ENCODE measurements at places on chromosomes 4 and X.

DNA sequence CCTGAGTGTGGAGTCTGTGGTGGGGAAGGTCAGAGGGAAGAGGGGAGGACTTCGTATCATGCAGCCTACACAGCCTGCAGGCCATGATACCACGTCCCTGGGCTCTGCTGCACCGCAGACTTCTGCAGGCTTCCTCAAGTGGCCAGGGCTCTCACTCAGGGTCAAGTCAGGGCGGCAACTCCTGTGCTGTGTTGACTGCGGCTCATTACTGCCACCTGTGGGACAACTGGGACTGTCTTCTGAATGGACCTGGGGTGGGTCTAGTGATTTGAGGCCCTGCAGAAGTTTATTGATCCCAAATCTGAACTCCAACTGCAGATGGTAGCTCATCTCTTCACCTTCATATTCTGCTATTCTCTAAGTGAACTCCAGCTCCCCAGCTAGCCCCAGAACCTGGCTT lies 167.1 kb downstream of the NSUN7 start:
- DNase-seq: peak; percentile 16

DNA sequence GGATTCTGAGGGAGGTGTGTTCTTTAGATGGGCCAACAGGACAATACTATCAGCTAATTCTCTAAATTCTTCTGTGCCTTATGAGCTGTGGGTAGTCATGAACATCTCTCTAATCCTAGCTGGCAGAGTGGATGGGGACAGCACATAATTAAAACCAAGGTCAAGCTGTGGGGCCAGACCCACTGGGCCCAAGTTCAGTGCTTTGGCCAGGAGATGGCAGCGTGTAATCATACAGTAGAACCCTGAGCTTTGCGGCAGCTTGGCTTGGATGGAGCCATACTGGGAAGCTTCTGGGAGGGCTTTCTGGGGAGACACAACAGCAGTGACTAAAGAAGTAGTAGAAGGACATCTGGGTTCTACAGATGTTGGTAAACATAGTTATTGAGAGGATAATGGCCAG lies 140.3 kb upstream of the CXCL13 start:
- no peak for DNase-seq

DNA sequence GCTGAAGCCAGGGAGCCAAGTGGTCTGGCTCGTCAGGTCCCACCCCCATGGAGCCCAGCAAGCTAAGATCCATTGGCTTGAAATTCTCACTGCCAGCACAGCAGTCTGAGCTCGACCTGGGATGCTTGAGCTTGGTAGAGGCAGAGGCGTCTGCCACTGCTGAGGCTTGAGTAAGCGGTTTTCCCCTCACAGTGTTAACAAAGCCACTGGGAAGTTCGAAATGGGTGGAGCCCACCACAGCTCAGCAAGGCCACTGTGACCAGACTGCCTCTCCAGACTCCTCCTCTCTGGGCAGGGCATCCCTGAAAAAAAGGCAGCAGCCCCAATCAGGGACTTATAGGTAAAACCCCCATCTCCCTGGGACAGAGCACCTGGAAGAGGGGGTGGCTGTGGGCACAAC lies 353.8 kb downstream of the NAP1L3 start:
- DNase-seq: no peak

- peak; percentile 54 for DNase-seq
Measured at GRCh38 chr4:83197555-83198235, 83.2 kb upstream of the PLAC8 start.

DNA sequence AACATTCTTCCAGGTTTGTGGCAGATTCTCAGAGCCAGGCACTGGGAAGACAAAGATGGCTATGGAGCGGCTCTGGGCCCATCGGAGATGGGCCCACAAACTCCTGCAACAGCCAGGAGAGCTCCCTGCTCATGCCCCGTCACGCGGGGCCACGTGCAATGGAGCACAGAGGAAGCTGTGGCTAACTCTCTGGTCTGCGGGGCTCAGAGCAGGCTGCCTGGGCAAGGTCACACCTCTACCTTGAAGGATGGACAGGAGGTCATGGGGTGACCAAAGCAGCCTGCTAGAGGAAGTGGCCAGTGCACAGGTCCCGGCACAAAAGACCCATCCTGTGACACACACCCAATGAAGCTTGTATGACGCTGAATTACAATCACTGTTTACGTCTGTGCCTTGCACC lies 45.2 kb downstream of the C4orf50 start:
- DNase-seq: no peak

GRCh38 chr4:85298037-85298436 lies 176.9 kb upstream of the ARHGAP24 start:
- no peak for DNase-seq

- DNase-seq: no peak
Measured at GRCh38 chr4:120830204-120830603, 92.3 kb downstream of the PRDM5 start.

- no peak for DNase-seq
Measured at GRCh38 chr4:2672700-2673099, 83.4 kb downstream of the TNIP2 start.

GRCh38 chr4:70556856-70557255 lies 35.2 kb upstream of the AMBN start:
- DNase-seq: no peak

DNA sequence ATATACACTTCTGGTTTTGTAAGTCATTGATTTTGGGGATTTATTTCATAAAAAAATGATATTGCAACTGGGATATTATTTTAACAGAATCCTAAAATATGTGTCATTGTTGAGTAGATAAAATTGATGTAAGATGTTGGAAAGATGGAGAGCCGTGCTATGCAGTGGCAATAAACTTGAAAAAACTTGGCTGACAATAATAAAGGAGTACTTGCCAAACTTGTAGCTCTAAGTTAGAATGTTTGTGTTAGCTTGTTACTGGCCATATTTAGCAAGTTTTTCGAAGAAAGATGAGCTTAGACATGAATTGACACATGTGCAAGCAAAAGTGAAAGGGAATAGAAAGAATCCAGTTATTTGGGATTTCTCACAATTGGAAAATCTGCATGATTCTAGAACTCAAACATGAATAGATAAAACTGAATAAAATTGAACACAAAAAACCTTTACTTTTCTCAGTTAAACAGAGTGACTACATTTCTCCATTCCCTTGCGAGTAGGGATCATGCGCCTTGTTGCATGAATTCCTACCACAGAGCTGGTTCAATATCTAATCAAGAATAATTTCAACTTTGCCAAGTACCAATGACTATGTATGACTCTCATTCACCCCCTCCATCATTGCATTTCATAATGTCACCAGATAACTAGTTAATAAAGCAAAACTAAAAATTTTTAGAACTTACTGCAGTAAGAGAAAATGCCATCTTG lies 327.8 kb downstream of the CAMK2D start:
- DNase-seq: no peak

DNA sequence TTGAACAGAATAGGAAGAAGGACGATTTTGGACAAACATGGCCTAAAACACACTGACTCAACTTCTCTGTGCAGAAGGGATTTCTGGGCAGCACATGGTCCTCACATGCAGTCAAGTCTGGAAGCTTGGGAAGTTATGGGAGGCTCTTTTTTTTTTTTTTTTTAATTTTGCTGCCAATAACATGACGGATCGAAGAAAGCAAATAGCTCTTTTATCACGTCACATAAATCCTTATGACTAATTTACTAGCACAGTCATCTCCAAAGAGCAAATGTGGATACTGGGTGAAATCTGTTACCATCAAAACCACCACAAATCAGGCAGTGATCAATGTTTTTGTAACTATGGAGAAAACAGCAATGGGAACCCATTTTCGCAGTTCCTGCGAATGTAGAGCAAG lies 193.3 kb upstream of the FAM9B start:
- DNase-seq: no peak

DNA sequence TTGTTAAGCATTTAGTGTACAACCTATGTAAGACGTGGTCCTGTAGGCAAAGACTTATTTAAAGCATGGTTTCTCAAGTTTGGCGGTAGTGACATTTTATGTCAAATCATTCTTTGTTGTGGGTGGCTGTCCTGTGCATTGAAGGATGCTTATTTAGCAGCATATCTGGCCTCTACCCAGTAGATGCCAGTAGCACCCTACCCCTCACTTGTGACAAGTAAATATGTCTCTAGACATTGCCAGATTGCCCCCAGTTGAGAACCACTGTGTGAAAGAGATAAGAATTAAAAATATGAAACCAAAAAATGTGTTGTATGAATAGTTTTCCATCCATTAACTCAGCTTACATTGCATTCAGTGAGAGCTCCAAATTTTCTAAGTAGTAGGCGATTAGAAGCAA lies 25.5 kb downstream of the MMAA start:
- DNase-seq: no peak

GRCh38 chr4:164621886-164622521 lies 131.9 kb upstream of the SMIM31 start:
- no peak for DNase-seq

- DNase-seq: no peak
Measured at GRCh38 chrX:40031911-40032310, 65.8 kb downstream of the BCOR start.

- no peak for DNase-seq
Measured at GRCh38 chrX:45807572-45808425, 607.1 kb upstream of the DIPK2B start.

GRCh38 chr4:68250151-68250930 lies 4.8 kb upstream of the TMPRSS11B start:
- DNase-seq: no peak

GRCh38 chr4:7327341-7327885 lies 107.3 kb downstream of the PSAPL1 start:
- no peak for DNase-seq

- DNase-seq: no peak
Measured at GRCh38 chr4:186074189-186074588, 5.2 kb downstream of the TLR3 start.

DNA sequence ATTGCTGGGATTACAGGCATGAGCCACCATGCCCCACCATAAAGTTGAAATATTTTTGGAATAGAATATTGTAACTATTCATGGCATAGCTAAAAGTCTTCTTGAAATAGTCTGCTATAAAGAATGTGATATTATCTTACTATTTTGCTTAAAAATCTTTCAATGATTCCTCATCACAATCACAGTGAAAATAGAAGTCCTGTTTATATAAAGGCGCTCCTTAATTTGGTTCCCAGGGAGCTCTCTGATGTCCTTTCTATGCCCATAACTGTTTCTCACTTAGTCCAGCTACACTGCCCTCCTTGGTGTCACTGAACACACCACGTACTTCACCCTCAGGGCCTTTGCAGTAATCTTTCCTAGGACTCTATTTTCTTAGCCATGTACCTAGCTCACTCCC lies 331.7 kb upstream of the GIMD1 start:
- no peak for DNase-seq

- DNase-seq: no peak
Measured at GRCh38 chr4:100306018-100306417, 115.8 kb upstream of the DDIT4L start.

DNA sequence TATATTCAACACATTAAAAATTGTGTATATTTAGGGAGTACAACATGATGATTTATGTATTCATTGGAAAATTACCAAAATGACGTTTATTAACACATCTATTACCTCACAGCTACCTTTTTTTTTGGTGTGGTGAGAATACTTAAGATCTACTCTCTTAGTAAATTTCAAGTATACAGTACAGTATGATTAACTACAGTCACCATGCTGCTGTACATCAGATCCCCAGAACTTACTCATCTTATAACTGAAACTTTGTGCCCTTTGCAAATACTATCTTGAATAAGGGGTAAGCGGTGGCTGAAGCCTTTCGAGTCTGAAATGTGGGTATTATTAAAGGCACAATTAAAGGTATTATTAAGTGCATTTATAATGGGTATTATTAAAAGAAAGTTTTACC lies 976 bp downstream of the PHKA1 start:
- DNase-seq: no peak

DNA sequence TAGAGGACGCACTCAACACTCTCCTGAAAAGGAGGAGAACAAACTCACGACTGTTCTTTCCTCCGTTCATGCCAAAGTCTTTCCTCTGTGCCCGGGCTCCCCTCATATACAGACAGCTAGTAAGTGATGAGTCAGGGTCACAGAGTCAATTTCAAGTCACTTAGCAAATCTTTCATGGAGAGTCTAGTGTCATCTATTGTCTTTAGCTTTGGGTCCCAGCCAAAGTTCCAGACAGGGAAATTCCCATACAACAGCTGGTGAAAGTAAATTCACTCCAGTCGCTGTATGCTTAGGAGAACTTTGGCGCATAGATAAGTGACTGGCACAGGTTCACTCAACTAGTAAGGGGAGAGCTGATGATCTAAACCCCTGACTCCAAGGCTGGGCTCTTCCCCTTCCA lies 226.5 kb downstream of the MID1 start:
- DNase-seq: no peak

DNA sequence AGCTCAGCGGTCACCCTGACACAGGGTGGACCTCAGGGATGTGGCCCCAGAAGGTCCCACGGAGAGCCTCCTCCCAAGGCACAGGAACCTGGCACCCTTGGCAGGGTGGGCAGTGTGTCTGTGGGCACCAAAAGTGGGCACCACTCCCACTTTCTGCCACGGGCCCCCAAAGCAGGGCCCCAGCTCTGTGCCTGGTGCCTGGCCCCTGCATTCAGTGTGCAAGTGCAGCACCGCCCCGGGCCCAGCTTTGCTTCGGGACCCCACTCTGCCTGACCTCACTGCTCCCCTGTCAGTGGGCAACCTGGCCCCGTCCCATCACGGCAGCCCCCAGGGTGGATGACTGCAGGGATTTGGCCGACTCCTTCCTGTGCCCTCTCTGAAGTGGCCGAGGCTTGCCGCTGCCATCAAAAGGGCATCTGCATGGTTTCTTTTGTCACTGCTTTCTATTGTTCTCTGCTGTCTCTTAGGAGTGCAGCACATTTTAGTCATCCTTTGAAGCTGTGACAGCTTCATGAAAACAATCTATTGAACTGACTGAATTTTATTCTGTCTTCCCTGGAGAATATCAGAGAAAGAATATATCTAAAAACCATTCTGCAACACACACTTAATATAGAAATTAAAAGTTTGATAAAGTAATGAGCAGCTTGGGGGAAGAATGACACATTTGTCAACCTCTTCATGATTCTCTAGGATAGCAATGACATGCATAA lies 302.4 kb downstream of the FAM47B start:
- no peak for DNase-seq

- DNase-seq: no peak
Measured at GRCh38 chrX:102837847-102838246, 99.2 kb upstream of the RAB40AL start.

GRCh38 chr4:2923141-2923551 lies 40.1 kb downstream of the NOP14 start:
- no peak for DNase-seq

- DNase-seq: no peak
Measured at GRCh38 chr4:6493658-6494304, 21.4 kb upstream of the PPP2R2C start.

DNA sequence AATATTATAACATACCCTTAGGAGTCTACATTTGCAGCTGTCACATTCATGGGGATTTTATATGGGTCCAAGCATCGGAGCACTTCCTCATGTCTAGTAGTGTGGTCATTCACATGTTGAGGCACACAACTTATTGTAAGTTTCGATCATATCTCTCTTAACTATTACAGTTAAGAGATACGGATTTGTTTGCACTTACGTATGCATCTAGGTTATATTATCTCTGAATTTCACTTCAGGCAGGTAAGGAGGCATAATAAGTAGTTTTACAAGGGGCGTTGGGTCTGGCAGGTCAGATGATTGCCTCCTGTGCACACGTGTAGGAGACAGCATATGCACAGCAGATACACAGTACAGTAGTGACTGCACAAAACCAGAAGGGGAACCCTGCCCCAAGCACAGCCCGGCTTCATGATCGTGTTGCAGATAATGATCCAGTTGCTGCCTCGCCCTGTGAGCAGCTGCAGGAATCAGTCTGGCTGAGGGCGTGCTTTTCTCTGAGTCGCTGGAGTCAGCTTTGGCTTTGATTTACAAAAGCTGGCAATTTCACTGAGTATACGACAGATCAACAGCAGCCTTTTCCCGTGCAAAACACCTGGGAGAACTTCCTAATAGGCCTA lies 302.9 kb upstream of the GATB start:
- DNase-seq: no peak
